ENCODE measurements at places on chromosomes 13 and 19.

GRCh38 chr19:27920774-27921173 is 1292.2 kb downstream of the UQCRFS1 start:
- H3K27me3 ChIP-seq: no peaks in the 10 kb centered on the region
- no peak for DNase-seq
- H3K36me3 ChIP-seq: peaks cover 6% of the 10 kb centered on the region
- H3K4me3 ChIP-seq: no peak overlapping the region
- H3K27ac ChIP-seq: no peak overlapping the region
- H3K4me1 ChIP-seq: no peaks in the 10 kb centered on the region

- H3K36me3 ChIP-seq: no peaks in the 10 kb centered on the region
- no peak for DNase-seq
- no peak overlapping the region for H3K27ac ChIP-seq
- H3K4me1 ChIP-seq: peaks cover 3% of the 10 kb centered on the region
- H3K27me3 ChIP-seq: peaks cover 27% of the 10 kb centered on the region
Observed at GRCh38 chr19:16327169-16327475, 2.5 kb downstream of the KLF2 start.

DNA sequence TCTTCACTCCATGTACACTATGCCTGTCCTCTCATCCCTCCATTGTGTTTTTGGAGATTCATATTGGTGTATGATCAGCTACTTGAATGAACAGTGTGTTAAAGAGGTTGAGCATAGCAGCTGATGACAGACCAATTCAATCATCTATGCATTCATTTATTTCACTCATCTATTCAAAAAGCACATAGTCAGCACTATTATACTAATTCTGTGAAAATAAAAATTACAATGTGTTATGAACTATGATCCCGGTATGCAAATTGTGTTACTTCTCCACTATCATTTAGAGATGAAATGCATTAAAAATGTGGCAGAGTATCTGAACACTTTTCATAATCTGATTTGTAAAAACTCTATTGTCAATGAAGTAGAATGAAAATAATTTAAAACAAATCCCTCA is 5.9 kb downstream of the TRPC4 start:
- no peak overlapping the region for H3K4me3 ChIP-seq
- H3K4me1 ChIP-seq: peaks cover 1% of the 10 kb centered on the region
- no peaks in the 10 kb centered on the region for H3K27me3 ChIP-seq
- H3K36me3 ChIP-seq: no peaks in the 10 kb centered on the region

GRCh38 chr13:39811051-39811450 is 155.6 kb downstream of the COG6 start:
- H3K4me1 ChIP-seq: no peaks in the 10 kb centered on the region
- H3K4me3 ChIP-seq: no peak overlapping the region
- H3K36me3 ChIP-seq: no peaks in the 10 kb centered on the region

DNA sequence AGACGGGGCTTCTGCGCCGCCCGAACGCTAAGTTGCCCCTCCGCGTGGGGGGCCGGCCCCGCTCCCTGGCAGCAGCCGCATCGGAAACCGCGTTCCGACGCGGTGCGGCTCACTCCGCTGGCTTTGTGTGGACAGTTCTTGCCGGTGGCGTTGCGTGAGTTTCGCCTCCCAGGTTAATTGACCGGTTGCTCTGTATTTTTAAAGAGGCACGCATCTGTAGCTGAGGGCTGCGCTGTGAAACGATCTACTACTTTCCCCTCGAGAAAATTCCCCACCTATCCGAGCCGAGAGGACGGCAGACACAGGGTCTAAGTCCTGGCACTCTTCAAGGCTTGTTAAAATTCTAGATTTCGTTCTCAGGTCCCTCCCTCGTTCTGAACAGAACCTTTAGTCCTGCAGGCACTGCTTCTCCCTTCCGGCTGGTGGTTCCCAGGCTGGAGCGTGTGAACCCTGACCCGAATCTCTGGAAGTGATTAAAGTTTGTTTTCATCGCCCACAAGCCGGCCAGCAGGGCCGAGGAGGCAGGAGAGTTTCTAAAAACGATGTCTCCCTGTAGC is 933 bp downstream of the ARHGEF7 start:
- peak overlapping the region; percentile 99 for H3K4me3 ChIP-seq
- H3K36me3 ChIP-seq: peaks cover 4% of the 10 kb centered on the region
- peaks cover 25% of the 10 kb centered on the region for H3K27me3 ChIP-seq
- peaks cover 54% of the 10 kb centered on the region for H3K4me1 ChIP-seq
- DNase-seq: peak; percentile 19

GRCh38 chr19:3710265-3710812 is 2.2 kb downstream of the TJP3 start:
- no peaks in the 10 kb centered on the region for H3K36me3 ChIP-seq
- no peak overlapping the region for H3K4me3 ChIP-seq
- H3K4me1 ChIP-seq: no peaks in the 10 kb centered on the region
- H3K27ac ChIP-seq: no peak overlapping the region

- no peaks in the 10 kb centered on the region for H3K36me3 ChIP-seq
- no peak overlapping the region for H3K4me3 ChIP-seq
- no peaks in the 10 kb centered on the region for H3K27me3 ChIP-seq
Observed at GRCh38 chr13:66940113-66940512, 290.0 kb downstream of the PCDH9 start.

- peaks cover 6% of the 10 kb centered on the region for H3K27me3 ChIP-seq
- H3K27ac ChIP-seq: no peak overlapping the region
- no peak overlapping the region for H3K4me3 ChIP-seq
- H3K36me3 ChIP-seq: no peaks in the 10 kb centered on the region
- DNase-seq: no peak
Observed at GRCh38 chr19:1374250-1374577, 9.5 kb upstream of the NDUFS7 start.

GRCh38 chr19:12937093-12937926 is 1.1 kb upstream of the CALR start:
- peak; percentile 53 for DNase-seq
- H3K4me3 ChIP-seq: peak overlapping the region; percentile 98
- H3K4me1 ChIP-seq: peaks cover 18% of the 10 kb centered on the region
- H3K27me3 ChIP-seq: peaks cover 27% of the 10 kb centered on the region

DNA sequence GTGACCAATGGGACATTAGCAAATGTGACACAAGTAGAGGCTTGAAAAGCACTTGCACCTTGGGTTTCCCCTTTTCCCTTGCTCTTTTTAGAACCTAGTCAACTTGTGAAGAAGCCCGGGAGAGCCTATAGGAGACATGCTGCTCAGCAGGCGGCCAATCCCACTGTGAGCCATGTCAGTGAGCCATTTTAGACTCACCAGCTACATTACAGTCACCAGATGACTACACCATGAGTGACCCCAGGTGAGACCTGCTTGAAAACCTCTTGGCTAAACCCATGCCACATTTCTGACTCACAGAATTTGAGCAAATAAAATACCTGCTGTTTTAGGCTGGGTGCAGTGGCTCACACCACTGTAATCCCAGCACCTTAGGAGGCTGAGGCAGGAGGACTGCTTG is 317.5 kb downstream of the KLF12 start:
- H3K4me1 ChIP-seq: peaks cover 3% of the 10 kb centered on the region
- DNase-seq: no peak
- H3K27me3 ChIP-seq: no peaks in the 10 kb centered on the region
- no peaks in the 10 kb centered on the region for H3K36me3 ChIP-seq
- no peak overlapping the region for H3K4me3 ChIP-seq
- no peak overlapping the region for H3K27ac ChIP-seq

- H3K27me3 ChIP-seq: no peaks in the 10 kb centered on the region
- peak overlapping the region; percentile 100 for H3K4me3 ChIP-seq
- no peaks in the 10 kb centered on the region for H3K36me3 ChIP-seq
Observed at GRCh38 chr19:48991011-48991609, 2.0 kb downstream of the GYS1 start.

DNA sequence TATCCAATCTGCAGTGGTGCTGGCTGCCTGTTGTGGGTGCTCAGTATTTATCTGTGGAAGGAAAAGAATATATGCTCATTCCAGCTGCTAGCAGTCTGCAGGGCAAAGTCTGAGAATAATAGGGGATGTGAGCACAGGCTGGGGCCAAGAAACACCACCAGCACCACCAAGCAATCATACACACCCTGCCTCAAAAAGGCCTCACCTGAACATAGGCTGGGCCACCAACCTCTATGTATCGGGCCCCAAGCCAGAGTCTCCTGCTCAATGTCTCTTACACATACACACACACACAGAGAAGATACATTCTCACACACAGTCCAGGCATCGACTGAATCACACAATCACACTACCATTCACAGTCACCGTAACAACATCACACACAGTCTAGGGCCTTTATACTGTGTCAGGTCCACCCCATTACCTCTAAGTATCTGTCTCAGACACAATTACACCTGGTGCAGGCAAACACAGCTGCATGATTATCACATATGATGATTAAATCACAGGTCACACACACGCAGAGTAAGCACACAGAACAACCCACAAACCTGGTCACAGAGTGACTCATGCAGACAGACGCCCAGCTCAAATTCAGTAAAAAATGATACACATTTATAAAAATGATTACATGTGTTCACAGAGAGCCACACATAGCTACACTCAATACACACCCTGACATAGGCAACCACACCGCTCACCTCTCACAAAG is 1.3 kb upstream of the ZSCAN22 start:
- H3K27ac ChIP-seq: no peak overlapping the region
- peaks cover 7% of the 10 kb centered on the region for H3K4me1 ChIP-seq
- DNase-seq: no peak
- H3K27me3 ChIP-seq: peaks cover 2% of the 10 kb centered on the region
- no peaks in the 10 kb centered on the region for H3K36me3 ChIP-seq
- H3K4me3 ChIP-seq: no peak overlapping the region

GRCh38 chr19:6047741-6048251 is 62.5 kb downstream of the RFX2 start:
- H3K27ac ChIP-seq: no peak overlapping the region
- DNase-seq: peak; percentile 64
- H3K36me3 ChIP-seq: no peaks in the 10 kb centered on the region
- H3K4me3 ChIP-seq: no peak overlapping the region
- no peaks in the 10 kb centered on the region for H3K4me1 ChIP-seq
- no peaks in the 10 kb centered on the region for H3K27me3 ChIP-seq

DNA sequence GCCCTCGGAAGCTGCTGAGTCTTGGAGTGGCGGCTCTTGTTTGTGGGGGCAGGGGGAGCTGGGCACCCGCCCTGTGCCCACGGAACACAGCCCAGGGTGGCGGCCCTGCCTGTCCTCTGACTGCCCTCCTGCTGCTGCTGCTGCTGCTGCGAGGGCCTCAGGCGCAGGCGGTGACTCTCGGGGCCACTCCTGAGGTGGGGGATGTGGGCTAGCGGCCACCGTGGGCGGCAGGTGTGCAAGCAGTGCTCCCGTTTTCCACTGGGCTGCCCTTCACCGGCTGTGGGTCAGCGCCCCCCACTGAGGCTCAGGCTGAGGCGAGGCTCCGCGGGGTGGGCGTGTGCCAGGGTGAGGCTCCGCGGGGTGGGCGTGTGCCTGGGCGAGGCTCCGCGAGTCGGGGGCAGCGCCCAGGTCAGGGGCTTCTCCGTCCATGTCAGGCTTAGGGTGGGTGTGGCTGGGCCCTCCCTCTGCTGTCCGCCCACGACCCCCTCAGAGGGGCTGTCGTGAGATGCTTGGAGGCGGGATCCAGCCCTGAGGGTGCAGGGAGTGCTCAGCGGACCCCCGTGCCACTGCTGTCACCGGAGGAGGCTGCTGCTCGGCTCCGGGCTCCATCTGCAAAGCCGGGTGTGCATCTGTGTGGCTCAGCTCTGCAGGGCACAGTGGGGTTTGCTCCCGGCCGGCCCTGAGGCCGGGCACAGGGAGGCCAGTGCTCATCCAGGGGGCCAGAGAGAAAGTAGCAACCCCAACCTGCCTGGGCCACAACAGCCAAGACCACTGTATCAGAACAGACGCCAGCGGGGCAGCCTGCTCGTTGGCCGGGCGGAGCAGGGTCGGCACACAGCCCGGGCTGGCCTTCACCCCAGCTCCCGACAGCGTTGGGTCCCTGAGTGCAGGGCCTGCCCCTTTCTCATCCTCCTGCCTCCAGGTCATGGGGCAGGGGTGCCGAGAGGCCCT is 14.5 kb downstream of the CSNK1G2 start:
- H3K36me3 ChIP-seq: no peaks in the 10 kb centered on the region
- H3K4me1 ChIP-seq: peaks cover 4% of the 10 kb centered on the region
- no peak for DNase-seq
- no peak overlapping the region for H3K27ac ChIP-seq
- H3K4me3 ChIP-seq: no peak overlapping the region

GRCh38 chr19:53989600-53990533 is 1.6 kb upstream of the CACNG6 start:
- peaks cover 6% of the 10 kb centered on the region for H3K4me1 ChIP-seq
- no peak for DNase-seq
- H3K27ac ChIP-seq: peak overlapping the region; percentile 48
- no peaks in the 10 kb centered on the region for H3K36me3 ChIP-seq

DNA sequence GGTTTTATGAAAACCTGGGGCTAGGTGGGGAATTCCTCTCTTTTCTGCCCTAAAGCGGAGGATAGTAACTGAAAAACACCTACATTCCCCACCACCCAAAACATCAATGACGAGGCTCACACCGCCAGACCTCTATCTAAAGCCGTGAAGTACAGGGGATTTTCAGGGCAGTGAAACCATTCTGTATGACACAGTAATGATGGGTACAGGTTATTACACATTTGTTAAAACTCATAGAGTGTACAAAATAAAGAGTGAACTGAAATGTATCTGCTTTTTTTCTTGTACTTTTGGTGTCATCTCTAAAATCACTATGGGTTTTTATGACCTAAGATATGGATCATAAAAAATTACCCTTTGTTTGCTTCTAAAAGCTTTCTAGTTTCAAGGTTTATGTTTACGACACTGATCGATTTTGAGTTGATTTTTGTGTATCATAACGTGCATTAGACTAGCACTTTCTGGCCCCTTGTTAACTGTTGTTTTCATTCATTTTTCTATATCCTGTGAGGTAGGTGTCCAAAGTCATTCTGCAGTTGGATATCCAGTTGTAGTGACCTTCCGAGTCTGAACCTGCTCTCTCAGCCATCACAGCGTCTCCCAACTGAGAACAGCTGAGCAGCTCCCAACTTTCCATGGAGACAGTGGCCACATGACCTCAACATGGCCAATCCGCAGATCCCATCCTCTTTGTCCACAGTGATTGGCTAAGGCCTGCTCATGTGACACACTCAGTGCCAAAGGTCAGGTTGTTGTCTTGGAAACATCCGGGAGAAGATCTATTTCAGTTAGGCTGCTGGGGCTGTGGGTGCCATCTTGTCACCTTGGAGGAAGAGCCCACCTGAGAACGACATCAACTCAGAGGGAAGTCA is 10.3 kb downstream of the MBD3L2B start:
- H3K36me3 ChIP-seq: no peaks in the 10 kb centered on the region
- no peak overlapping the region for H3K27ac ChIP-seq
- H3K27me3 ChIP-seq: no peaks in the 10 kb centered on the region
- no peaks in the 10 kb centered on the region for H3K4me1 ChIP-seq

- peaks cover 6% of the 10 kb centered on the region for H3K27me3 ChIP-seq
- no peaks in the 10 kb centered on the region for H3K36me3 ChIP-seq
- no peak overlapping the region for H3K4me3 ChIP-seq
- peaks cover 6% of the 10 kb centered on the region for H3K4me1 ChIP-seq
- no peak overlapping the region for H3K27ac ChIP-seq
Observed at GRCh38 chr13:27273658-27274425, 3.2 kb downstream of the RASL11A start.

All from glutamatergic neuron (in vitro differentiated cells).